ENCODE measurements at places on chromosomes 4 and X.

GRCh38 chr4:8364848-8365350 is 75.6 kb downstream of the ACOX3 start:
- peaks cover 2% of the 10 kb centered on the region for H3K36me3 ChIP-seq
- H3K4me3 ChIP-seq, result no peak overlapping the region
- no peaks in the 10 kb centered on the region for H3K27me3 ChIP-seq
- H3K27ac ChIP-seq, result no peak overlapping the region
- H3K4me1 ChIP-seq, result no peaks in the 10 kb centered on the region

- H3K27ac ChIP-seq, result no peak overlapping the region
- H3K4me3 ChIP-seq, result no peak overlapping the region
- H3K4me1 ChIP-seq, result peaks cover 17% of the 10 kb centered on the region
- H3K27me3 ChIP-seq, result no peaks in the 10 kb centered on the region
- DNase-seq, result no peak
Observed at GRCh38 chrX:39008549-39008948, 207.3 kb downstream of the MID1IP1 start.

- H3K4me1 ChIP-seq, result peaks cover 4% of the 10 kb centered on the region
- no peak overlapping the region for H3K27ac ChIP-seq
- no peak overlapping the region for H3K4me3 ChIP-seq
- no peaks in the 10 kb centered on the region for H3K27me3 ChIP-seq
- DNase-seq, result no peak
Observed at GRCh38 chrX:2523911-2524310, 23.1 kb upstream of the DHRSX start.

- DNase-seq, result no peak
- H3K27me3 ChIP-seq, result no peaks in the 10 kb centered on the region
- no peak overlapping the region for H3K27ac ChIP-seq
- no peaks in the 10 kb centered on the region for H3K4me1 ChIP-seq
Observed at GRCh38 chr4:26412381-26413372, 77.6 kb downstream of the CCKAR start.

- H3K4me1 ChIP-seq, result peaks cover 13% of the 10 kb centered on the region
- H3K27ac ChIP-seq, result no peak overlapping the region
- H3K4me3 ChIP-seq, result no peak overlapping the region
- H3K36me3 ChIP-seq, result no peaks in the 10 kb centered on the region
- DNase-seq, result no peak
- H3K27me3 ChIP-seq, result no peaks in the 10 kb centered on the region
Observed at GRCh38 chrX:32520789-32521188, 690.6 kb downstream of the DMD start.

- no peak overlapping the region for H3K4me3 ChIP-seq
- no peak for DNase-seq
- no peaks in the 10 kb centered on the region for H3K27me3 ChIP-seq
Observed at GRCh38 chr4:85028910-85029309, 62.4 kb upstream of the WDFY3 start.

- no peak for DNase-seq
- H3K4me3 ChIP-seq, result no peak overlapping the region
- H3K36me3 ChIP-seq, result peaks cover 10% of the 10 kb centered on the region
- H3K27ac ChIP-seq, result no peak overlapping the region
- H3K27me3 ChIP-seq, result no peaks in the 10 kb centered on the region
- H3K4me1 ChIP-seq, result no peaks in the 10 kb centered on the region
Observed at GRCh38 chr4:185246453-185246852, 37.1 kb downstream of the SNX25 start.

Measured in neural crest cell (in vitro differentiated cells).